ENCODE measurements at places on chromosomes 13 and 19.

GRCh38 chr13:112968910-112969691 lies at the start of gene MCF2L:
TSS of gene MCF2L (plus strand) at chr13:112969214. CDS start at chr13:112969380, 166 bp downstream.
- no peak for DNase-seq

DNA sequence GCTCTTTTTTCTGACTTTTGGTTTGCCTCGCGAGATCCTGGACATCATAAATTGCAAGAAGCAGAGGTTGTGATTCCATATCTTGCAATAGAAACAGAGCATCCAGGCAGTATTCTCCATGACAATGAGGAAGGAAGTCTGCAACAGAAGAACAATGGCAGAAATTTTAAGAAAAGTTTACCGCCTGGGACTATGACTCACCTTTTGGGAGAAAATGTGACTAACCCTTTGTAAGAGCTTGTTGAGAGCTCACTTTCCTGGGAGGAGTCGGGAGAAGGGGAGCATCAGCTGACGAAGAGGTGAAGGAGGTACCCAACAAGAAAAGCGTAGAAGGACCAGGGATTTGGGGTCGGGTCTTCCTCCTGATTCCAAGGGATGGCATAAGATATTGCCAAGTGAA lies 34.3 kb upstream of the TNFSF11 start:
- no peak for DNase-seq

DNA sequence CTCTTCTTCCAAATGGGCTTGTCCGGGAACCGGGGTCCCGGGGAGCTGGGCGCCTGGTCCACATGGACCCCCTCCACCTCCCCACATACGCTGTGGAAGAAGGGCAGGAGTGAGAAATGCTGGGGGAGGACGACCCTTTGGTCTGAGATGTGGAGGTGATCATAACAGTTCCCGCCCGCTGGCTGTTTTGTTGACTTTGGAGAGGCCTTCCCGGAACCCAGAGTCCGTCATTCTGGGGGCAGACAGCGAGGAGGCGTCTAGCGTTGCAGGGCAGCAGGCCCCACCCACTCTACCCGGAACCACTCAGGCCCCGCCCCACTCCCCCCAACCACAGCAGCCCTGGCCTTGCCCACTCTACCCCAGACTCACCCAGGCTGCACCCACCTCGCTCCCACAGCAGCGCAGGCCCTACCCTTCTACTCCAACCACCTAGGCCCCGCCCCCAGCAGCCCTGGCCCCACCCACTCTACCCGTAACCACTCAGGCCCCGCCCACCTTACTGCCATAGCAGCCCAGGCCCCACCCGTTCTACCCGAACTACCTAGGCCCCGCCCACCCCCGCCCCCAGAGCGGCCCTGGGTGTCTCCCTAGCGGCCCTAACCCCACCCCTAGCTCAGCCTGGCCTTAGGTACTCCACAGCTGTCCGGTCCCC lies 7.1 kb downstream of the GPR108 start:
- no peak for DNase-seq

- no peak for DNase-seq
Observed at GRCh38 chr19:49924004-49924880, 4.8 kb upstream of the ATF5 start.

DNA sequence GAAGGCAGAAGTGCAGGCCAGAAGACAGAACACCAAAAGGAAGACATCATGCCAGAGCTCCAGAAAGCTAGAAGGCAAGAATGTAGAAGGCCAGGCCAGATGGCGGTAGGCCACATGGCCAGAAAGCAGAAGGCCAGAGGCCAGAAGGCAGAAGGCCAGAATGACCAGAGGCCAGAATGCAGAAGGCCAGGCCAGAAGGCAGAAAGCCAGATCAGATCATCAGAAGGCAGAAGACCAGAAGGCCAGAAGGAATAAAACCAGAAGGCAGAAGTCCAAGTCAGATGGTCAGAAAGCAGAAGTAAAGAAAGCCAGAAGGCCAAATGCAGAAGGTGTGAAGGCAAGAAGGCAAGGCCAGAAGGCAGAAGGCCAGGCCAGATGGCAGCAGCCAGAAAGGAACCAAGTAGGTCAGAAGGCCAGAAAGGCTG lies 185.0 kb downstream of the TUBA3C start:
- no peak for DNase-seq

- DNase-seq, result no peak
Observed at GRCh38 chr19:7888826-7889217, 512 bp downstream of the LRRC8E start.

DNA sequence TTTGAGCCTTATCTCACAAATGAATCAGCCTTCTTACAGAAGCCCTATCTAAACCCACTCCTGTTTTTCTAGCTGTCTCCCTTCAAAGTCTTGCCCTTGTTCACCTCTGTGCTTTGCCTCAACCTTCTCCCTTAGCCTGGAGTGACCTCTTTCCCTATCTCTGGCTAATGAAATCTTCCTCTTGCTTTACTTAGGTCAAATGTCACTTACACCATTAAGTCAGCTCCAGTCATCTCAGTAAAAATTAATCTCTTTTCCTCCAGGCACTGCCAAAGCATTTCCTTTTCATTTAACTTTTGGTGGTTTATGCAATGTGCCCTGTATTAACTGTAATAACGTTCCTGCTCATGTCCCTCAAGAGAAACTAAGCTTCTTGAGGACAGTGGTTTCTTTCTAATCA lies 596.5 kb upstream of the MIR17HG start:
- DNase-seq, result no peak

GRCh38 chr19:51664997-51665396 lies 18.4 kb upstream of the SIGLEC14 start:
- DNase-seq, result no peak

GRCh38 chr13:80475718-80476117 lies 134.8 kb upstream of the SPRY2 start:
- no peak for DNase-seq

- DNase-seq, result no peak
Observed at GRCh38 chr13:108425056-108425455, 155.5 kb downstream of the TNFSF13B start.

DNA sequence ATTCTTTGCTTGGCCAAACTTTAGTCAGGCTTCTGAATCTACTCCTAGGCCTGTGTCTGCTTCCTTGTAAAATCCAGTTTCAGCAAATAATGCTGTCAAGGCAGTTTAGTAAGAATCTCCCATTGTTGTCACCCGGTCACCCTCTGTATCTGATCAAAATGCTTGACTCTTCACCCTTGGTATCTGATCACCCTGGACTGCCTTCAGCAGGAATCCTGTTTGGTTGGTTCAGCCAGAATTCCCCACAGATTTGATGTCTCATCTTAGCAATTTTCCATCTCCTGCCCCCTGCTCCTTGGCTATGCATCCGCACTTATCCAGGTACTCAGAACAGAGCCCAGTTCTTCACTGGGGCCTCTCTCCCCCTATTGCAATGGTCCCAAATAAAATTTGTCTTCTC lies 172.4 kb upstream of the UBL3 start:
- no peak for DNase-seq

DNA sequence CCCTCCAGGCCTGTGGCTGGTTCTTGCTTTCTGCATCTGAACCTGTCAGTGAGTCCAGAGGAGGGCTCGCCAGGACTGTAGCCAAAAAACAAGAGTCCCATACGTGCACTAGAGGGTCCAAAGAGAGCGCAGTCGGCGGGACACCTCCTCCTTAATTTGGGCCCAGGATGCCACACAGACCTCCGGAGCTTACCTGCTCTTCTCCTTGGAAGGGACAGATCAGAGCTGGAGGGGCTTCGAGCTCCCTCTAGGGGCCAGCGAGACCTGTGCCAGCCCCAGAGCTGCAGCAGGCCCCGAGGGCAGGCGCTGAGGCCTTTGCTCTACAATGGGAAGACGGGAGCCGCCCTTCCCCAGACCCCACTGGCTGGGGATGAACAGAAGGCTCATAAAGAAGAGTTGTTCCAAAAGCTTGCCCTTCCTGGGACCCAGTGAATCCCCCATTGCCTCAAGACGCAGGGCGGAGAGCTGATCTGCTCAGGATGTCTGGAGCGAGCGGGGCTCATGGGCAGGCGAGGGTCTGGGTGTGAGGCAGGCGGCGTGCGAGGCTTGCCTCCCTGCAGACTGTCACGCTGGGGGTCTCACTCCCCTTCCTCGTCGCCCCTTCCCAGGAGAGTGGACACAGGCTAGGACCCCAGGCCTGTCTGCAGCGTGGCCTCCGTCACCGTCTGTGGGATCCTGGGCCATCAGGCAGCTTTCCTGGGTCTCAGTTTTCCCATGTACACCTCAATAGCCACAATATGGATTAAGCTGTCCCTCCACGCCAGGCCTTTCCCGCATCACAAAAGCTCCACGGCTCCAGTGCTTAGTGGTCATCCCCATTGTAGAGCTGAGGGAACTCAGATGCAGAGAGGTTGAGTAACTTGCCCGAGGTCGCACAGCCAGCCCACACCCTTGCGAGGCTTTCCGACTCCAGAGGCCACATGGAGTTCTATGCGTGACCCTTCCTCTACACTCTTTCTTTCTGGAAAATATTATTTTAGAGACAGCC lies 46.9 kb upstream of the VSTM2B start:
- no peak for DNase-seq

DNA sequence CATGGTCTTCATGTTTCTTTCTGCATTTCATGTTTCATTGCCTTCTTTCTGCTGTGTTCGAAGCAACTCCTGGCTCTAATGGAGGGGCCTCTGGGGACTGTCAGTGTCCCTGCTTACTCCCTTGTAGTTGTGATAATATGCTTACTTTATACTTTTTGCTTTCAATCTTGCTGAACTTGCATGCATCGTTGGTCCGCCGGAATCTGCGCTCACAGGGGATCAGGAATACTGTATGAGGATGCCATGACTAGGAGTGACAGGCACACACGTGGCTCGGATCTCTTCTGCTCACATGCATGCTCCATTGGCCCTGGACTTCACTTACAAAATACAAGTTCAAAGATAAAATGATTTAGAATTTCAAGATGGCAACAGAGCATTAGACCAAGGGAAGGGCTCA lies 108.8 kb downstream of the SIPA1L3 start:
- DNase-seq, result no peak

DNA sequence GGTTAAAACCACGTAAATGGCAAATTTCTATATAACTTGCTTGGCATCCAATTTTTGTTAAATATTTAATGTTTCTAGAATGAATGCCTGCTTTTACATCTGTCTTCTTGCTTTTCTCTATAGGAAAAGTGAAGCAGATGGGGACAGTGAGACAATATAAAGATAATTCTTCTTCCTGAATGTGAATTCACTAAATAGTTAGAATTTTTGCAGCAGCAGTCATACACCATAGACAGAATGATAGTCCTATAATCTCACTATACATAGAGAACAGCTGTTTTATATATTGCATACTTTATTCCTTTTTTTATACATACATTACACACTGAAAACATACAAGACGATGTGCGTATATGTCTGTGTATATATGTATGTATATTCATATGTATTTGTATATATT lies 1127.3 kb downstream of the PCDH9 start:
- DNase-seq, result no peak

DNA sequence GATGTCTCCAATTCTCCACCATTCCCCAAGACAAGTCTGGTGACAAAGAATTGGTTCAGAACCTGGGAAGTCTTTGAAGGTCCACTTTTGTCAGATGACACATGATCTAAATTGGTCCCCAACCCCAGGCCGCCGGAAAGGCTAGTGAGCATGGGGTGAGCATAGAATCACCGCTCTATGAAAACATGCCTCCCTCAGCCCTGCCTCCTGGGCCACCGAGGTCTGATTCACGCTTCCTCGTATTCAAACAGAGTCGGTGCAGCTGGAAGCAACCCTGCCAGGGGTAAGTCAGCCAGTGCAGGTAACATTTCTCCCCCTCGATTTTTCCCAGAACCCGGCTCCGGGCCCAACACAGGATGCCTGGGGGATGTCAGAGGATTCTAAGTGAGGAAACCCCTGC lies 33.9 kb upstream of the KLF2 start:
- no peak for DNase-seq

DNA sequence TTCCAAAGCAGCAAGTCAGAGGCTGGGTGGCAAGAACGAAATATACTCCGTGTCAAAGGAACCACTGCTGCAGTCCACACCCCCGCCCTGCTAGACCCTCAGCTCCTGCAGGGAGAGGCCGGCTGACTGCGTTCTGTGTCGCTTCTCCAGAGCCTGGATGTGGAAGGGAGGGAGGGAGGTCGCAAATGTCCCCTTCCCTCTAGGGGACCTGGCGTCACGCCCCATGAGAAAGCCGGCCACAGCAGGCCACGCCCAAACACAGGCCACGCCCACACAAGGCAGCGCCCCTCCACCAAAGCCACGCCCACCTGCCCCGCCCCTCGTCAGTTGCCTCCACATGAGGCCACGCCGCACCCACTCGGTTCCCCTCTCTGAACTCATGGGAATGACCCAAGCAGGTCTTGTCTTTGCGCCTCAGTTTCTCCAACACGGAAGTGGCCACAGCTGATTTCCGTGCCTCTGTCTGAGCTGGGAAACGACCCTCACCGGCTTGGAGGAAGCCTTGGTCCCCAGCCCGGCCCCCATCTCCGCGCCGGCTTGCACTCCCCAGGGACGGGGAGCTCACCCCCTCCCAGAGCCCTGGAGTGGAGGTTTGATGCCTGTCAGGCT lies 38.4 kb upstream of the TCF3 start:
- DNase-seq, result no peak

DNA sequence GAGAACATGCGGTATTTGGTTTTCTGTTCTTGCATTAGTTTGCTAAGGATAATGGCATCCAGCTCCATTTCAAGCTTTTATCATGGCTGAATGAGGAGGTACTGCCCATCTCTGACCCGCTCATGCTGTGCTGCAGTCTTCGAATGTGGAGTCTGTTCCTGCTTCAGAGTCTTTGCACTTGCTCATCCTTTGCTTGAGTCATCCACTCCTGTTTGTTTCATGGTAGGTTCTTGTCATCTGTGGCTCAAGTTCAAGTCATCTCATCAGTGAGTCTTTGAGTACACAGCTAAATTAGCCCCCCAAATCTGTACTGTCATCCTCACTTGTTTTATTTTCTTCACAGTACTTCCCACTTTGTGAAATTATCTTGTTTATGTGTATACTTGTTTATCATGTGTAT lies 5.4 kb downstream of the UCHL3 start:
- no peak for DNase-seq

DNA sequence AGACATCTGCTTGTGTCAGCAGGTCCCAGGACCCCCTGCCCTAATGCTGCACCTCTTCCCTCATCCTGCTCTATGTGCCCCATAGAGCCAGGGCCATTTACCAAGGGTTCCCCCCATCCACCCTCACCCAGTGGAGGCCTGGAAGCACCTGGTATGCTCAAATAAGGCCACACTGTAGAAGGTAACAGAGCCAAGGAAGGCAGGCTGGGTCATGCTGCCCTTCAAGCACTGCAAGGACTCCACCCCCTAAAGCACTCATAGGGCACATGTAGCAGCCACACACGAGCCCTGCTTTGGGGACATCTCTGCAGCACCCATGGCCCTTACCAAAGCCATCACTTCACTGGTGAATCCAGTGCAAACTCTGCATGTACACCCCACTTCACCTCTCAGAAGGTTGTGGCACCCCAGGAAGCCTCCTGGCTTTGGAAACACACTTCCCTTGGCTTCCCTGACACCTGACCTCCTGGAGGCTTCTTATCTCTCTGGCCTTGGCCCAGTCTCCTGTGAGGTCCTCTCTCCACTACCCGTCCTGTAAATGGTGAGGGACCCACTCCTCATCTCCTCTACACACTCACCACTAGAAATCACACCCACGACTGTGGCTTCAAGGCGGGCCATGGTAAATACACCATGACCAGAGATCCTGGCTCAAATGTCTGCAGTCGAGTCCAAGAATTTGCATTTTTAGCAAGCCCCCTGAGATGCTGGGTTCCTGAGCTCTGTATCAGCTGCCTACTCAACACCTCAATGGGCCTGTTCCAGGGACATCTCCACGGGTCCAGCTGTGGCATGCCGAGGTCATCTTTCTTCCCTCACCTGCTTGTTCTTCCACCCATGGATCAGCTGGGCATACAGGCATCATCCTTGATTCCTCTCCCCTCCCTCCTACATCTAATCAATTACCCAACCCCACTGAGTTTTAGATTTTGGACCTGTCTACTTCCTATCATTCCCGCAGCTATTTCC lies 80.9 kb upstream of the DOCK9 start:
- no peak for DNase-seq

- DNase-seq, result peak; percentile 68
Observed at GRCh38 chr19:7488736-7489353, at the start of gene PEX11G. TSS of gene PEX11G (minus strand) at chr19:7489035. CDS start at chr19:7489010, 25 bp downstream.

Data from HCEC 1CT (cell line).